ENCODE measurements at places on chromosomes 11 and 22.

DNA sequence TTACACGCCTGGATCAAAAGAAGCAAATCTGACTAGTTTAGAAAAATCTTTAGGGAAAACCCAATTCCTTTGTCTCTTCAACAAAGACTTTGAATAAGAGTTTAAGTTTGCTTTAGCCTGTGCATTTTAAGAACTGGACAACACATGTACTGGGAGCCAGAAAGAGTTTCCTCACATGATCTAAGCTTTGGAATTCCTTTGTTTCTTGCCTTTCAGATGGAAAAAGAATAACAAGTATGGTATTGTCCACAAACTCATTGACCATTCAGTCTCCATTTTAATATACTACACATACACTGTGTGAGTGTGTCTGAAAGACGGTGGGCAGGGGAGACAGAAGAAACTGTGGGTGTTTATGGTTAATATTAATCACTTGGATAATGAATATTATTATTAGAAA is 205.6 kb downstream of the MAML2 start:
- no peak for DNase-seq

DNA sequence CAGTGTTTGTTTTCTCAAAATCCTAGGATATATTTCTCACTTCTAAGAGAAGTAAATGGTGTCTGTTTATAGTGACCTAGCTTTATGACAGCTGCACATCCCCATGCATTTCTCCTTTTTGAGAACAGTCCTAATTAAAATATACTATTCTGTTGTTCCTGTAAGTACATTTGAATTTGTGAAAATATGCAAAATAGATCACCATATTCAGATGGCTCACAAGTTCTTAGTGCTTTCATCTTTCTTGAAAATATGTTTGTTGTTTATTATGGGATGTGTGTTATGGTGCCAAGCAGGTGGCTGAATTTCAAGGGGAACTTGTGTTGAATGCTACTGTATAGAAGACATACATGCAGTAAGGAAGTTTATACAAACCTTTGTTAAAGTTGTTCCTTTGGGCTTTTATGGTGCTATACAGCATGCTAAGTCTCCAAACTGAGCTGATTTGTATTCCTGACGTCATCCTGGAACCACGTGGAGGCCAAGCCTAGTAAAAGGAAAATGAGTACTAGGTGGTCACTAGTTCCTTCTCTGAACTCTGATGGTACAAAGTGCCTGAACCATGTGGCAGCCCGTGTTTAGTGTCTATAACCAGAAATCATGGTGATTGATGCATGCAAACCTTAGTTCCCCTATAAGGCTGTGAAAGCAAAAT is 7.8 kb upstream of the VSTM5 start:
- DNase-seq: no peak

DNA sequence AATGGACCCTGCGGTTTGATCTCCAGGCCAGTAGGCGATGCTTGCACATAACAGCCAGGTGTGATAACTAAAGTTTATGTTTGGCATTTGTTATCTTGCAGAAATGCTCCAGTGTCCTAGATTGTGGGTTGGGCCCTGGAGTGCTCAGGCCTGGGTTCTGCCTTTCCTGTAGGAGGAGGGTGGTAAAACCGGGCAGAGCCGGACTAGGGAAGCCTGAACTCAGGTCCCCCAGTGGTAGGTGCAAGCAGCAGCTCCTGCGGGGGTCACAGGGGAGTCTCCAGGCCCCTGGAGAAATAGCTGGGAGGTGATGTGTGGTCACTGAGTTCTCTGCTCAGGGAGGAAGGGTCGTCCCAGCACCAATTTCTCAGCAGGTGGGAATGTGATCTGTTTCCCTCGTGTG is 538.3 kb upstream of the ANO3 start:
- no peak for DNase-seq

DNA sequence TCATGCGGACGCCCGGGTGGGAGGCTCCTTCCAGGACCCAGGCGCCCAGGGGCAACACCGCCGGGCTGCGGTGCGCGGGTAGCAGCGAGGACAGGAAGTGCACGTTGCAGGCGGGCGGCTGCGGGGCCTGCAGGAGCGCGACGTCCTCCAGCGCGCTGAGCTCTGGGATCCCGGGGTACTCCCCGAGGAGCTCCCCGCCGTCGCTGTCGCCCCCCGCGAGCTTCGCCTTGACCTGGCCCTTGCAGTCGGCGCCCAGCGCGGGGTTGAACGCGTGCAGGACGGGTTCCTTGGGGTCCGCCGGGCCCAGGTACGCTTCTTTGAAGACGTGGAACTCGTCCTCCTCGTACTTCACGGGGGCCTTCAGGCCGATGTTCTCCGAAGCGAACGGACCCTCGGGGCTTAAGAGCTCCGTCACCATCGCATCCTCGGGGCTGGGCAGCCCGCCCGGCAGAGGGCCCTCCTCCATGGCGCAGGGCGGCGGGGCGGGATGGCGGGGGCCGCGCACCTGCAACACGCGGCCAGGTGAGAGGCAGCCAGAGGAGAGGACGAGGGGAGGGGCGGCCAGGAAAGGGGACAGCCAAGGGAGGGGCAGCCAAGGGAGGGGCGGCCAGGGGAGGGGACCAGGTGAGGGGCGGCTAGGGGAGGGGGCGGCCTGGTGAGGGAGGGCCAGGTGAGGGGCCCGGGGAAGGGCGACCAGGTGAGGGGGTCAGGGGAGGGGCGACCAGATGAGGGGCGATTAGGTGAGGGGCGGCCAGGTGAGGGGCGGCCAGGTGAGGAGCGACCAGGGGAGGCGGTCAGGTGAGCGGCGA is 921 bp downstream of the TESMIN start:
- no peak for DNase-seq

- no peak for DNase-seq
Measured at GRCh38 chr22:19632668-19633148, 81.6 kb upstream of the SEPTIN5 start.

DNA sequence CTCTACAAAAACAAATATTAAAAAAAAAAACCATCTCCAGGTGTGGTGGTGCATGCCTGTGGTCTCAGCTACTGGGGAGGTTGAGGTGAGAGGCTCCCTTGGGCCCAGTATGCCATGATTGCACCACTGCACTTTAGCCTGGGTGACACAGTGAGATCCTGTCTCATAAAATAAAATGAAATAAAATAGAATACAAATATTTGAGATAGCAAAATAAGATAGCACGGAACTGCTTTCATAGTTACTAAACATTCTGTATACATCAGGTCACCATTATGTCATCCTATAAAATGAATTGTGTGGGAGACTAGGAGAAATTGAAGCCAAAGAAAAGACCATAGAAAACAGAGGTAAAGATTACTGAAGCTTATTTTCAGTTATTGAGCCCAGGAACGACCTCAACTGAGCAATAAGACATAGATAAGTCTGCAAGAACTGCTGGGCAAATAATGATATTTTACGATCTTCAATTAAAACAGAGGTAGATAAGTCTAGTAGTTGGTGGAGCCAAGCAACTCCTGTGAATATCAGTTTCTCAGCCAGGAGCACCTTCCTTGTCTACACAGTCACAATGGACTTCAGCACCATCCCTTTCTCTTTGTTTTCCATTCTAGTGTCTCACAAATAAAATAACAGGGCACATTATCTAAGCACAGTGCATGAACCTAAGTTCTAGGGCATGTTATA is 9.9 kb downstream of the OR5M11 start:
- no peak for DNase-seq

GRCh38 chr11:88655196-88655595 is 317.7 kb upstream of the CTSC start:
- DNase-seq: no peak

- DNase-seq: no peak
Measured at GRCh38 chr22:29716814-29717545, 2.8 kb upstream of the CABP7 start.

- no peak for DNase-seq
Measured at GRCh38 chr11:75627906-75628668, 40.8 kb downstream of the MAP6 start.

DNA sequence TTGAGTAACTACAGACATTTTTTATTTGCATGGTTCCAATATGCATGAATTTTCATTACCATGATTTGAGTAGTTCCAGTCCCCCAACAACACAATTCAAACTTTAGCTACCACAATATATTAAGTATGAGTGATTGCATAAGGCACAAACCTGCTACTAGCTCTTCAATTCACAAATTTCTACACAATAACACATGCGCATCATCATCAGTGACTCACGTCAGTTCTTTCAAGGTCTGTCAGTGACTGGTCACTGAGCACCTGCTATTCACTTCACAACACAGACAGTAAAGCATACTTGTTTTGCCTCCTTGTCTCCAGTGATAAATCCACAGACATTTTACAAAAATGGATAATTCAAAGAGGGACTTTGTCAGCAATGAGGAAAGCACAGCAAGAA is 435.1 kb upstream of the CCDC90B start:
- no peak for DNase-seq

GRCh38 chr11:74784234-74784633 is 35.6 kb downstream of the RNF169 start:
- DNase-seq: no peak

DNA sequence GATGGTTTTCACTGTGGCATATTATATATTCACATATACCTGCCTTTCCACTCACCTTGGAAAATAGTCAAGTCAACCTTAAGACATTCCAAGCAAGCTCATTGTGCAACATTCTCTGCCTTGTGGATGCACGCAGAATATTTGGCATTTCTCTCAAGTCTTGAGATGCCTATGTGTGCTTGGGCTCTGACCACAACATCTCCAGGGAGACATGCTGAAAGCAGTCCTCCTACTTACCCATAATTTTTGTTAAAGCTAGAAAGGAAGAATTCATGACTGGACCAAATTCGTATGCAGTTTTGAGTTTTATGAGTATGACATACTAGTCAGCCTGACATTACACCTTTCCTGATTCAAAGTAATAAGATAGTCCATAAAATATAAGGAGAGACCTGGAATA is 684.0 kb downstream of the OPCML start:
- no peak for DNase-seq

DNA sequence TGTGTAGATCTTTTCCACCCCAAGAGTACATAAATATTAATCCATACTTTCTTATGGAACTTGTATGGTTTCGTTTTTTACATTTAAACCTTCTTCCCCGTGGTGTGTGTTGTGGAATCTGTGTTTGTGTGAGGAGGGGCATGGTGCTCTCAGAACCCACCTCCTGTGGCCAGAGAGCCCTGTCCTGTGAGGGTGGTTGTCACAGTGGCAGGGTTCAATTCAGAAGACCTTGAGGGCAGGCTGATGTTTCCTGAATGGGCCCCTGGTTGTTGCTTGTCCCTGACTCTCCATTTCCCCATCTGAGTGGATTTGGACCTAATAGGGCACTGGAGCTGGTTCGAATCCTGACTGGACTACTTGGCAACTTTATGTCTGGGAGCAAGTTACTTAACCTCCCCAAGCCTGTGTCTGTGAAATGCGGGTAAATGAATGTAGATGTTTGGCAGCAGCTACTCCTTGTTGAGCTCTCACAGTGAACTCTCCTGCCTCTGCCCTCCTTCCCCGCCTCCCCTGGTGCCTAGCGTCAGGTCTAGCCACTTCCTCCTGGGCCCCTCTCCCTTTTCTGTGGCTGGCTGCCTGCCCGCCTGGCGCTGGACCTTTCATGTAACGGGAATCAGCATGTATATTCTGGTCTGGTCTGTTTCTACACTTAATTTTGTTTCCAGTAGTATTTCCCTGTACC is 7.3 kb downstream of the NEAT1 start:
- DNase-seq: no peak

DNA sequence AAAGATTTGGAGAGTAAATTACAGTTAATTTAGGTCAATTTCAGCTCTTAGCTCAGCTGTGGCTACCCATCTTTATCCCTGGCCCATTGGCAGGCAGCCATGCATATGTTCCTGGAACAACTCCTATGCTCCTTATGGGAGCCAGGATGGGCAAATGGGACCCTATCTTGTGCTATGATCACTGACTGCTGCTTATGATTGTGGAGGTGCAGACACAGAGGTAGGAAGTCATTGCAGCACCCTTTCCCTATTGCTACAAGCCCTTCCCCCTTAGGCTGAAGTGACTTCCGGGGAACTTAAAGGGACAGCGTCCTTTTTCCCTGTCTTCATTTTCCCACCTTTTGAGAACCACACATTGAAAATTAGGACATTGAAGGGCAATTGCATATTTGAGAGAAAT is 112.7 kb downstream of the FCHSD2 start:
- no peak for DNase-seq

DNA sequence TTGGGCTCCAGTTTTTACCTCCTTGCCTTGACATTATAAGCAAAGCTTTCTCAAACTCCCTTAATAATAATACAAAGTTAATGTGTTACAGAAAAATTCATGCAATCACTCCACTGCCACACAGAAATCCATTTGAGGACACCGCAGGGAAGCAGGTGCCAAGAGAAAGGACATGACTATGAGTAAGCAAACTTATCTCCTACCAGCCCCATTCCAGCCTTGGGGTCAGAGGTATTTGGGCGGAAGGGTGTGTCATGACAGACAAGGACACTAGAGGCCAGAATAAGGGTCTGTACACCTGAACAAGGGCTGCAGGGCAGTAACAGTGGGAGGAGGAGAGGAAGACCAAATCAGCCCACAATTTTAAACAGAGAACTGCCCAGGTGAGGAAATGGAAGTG is 5.9 kb downstream of the GNG3 start:
- no peak for DNase-seq

- DNase-seq: no peak
Measured at GRCh38 chr11:35524780-35525179, 636 bp downstream of the PAMR1 start.

DNA sequence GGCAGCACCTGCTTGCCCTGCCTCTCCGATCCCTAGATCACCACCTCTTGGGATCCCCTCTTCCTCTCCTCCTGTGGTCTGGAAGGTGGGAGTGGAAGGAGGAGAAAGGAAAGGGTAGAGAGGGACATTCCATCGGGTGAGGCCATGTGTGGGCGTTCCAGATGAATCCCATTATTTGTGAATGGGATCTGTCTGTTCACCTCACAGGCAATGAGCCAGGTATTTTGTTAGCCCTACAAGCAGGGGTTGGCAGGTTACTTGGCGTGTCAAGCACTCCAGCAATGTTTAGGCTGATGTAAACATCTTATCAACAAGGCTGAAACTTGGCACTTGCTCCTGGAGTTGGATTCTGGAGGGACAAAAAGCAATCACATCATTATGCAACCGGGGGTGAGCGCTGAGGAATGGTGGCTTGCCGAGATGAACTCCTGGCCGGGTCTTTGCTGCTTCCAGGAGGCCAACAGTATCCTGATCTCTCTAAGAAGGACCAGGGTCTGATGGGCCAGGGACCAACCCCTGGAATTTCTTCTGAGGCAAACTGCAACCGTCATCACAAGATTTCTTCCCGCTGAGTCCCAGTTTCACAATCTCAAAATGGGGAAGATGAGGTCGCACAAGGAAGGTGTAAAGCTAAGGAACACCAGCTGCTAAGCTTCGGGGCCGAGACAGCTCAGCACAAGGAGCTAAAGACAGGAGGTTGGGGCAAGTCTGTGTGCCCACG is 7.8 kb downstream of the ADAMTS8 start:
- DNase-seq: no peak

Measured in stimulated activated CD4-positive, alpha-beta T cell treated with anti-CD3 and anti-CD28 coated beads, Interleukin-12 subunit alpha, Interleukin-12 subunit beta, amount 100 ng/mL, for 48 hours (primary cell).